Fibroblast of skin of scalp (primary cell): ENCODE measurements at places on chromosomes 11 and 22.
A peak's percentile ranks its signal among the peaks of the same experiment; 100 is the strongest.

DNA sequence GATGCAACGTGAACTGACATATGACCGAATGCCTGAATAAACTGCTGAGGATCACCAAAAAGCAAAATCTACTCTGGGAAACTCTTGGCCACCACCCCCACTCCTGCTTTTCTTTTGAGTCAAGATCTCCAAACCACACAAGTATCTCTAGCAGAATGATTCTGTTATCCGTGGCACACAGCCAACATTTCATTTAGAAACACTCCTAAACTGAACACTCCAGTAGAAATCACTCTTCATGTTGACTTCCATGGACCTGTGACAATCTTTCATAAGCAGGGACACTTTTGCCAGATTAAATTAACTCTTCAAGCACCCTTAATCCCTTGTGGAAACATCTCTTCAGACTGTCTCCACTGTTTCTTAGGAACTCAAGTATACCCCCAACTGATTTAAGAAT is 44.4 kb downstream of the VSIG10L2 start:
- peak; percentile 89 for DNase-seq

- DNase-seq = no peak
Observed at GRCh38 chr11:45225277-45225676, 60.9 kb downstream of the SYT13 start.

GRCh38 chr22:26677217-26677616 is 19.8 kb downstream of the MIAT start:
- DNase-seq = no peak

DNA sequence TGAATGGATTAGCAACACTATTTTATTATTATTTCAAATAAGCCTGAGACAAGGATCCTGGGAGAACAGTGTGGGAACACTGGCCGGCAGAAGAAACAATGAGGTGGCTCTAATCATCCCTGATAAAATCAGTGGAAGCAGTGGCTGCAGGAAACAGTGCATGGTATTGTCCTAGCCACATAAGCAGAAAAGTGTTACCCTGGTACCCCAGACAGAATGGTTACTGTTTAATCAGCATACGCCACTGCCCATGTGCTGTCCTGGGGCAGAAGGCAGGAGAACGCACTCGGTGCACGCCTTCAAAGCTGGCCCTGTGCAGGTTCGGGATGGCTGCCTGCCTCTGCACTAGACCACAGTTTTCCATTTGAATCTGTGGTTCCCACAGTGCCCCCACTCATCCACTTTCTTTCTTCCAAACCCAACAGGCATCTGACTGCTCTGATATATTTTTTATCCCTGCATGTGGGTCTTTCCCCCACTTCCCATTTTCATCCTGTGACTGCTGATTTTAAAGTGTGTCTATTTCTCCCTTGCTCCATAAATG is 25.7 kb downstream of the OPCML start:
- no peak for DNase-seq

DNA sequence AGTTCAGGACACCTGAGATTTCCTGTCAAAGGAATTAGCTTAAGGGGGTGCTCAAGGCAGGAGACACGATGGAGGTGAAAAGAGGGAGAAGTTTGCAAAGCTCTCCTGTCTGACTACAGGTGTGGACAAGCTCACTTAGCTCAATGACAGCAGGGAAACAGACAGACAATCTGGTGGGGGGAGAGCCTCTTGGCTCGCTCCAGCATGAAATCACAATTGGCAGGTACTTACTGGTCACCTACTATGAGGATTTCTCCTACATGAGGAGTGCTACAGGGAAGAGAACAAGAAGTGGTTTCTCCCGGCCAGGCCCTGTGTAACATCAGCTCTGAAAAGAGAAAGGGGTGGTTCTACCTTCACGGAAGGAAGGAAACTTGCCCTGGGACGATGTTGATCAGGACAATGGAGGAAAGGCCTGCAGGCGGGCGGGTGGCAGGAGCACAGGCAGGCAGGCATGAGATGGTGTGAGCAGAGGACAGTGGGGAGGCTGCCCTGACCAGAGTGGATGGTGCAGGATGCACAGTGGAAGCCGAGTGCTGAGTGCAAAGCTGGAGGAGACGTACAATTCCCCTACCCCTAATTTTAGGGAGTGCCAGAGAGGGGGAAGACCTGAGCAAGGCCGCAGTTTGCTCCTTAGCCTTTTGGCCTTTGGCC is 57.9 kb upstream of the CRTAM start:
- DNase-seq = no peak
